ENCODE measurements at places on chromosomes 6 and 20.

- peak; percentile 60 for DNase-seq
Measured at GRCh38 chr6:37698264-37699137, 818 bp upstream of the MDGA1 start.

DNA sequence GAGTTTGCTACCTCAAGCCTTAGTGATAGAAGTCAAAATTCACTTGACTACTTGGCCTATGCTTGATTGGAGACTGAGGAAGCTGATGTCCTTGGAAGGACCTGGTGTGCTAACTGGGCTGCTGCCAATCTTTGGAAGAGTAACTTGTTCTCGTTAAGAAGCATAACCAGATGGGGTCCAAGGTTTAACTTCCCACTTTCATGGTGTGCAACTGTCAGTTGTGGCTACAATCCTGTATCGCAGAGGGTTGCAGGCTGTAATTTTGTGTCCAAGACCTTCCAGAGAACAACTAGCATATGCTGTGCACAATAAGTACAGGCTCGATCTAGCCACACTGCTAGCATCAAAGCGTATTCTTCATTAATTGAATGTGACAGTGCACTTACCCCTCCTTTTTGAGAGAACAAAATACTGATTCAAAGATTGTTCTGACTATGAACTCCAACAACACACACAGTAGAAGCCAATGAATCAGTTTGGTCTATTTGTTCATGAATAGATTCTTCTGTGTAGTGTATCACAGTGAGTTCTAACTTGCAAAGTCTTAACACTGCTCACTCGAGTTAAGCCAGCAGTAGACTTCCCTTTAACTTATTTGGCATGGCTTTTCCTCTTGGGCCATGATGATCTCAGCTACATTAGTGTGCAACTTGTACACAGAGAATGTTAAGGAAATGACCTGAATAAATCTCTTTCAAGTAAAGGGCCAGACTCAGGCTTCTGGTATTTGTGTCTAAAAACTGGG is 15.8 kb upstream of the PLCB1 start:
- no peak for DNase-seq

DNA sequence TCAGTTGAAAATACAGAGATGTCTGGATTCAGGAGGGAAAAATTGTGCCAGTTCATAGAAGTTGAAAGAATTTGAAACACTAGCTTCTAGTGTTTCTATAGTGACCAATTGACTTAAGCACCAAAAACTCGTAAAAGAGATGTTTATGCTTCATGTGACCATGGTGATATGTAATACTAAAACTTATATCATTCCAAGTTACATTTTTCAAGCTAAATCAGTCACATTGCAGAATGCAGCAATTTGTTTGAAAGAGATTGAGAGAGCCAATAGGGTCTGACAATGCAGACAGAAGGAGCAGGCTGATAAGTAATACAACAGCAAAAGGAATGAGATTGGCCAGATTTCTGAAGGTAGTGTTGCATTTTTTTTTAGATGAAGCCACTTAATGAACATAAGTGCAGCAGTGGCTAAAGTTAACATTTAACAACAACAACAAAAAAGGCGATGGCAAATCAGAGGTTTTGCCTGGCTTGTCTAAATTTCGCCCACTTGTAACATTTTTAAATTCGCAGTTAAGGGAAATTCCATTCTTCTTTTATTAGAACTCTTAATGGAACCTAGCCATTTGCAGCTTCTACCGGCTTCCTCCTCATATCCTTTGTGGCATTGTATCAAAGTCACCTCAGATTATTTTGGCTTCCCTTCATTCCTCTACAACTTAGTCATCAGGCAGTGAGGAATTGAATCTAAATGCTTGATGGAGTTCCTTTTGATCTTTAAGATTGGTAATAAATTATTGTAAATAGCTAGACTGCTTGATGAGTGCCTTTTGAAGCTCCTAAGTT is 484.0 kb upstream of the SOX4 start:
- no peak for DNase-seq

GRCh38 chr6:70563530-70563929 is 3.2 kb upstream of the SDHAF4 start:
- DNase-seq: no peak

DNA sequence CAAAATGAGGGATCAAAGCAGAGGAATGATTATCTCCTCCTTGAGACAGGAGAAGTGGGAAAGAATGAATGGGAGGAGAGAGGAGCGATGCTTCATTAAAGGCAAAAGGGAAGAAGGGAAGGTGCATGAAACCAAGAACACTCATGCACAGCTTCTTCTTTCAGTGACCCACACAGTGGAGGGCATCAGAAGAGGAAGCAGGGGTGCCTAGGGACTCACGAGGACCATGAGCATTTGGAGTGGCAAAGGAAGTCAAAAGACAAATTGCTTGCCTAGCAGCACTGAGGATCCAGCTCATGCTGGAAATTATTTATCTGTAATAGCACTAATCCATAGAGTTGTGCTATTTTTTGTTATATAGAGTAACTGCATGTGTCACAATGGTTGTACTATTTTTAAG is 66.1 kb downstream of the SMLR1 start:
- DNase-seq: no peak

- DNase-seq: no peak
Measured at GRCh38 chr6:13469693-13470092, 17.7 kb downstream of the GFOD1 start.

GRCh38 chr6:132190815-132191175 is 210.5 kb downstream of the MOXD1 start:
- DNase-seq: no peak

- no peak for DNase-seq
Measured at GRCh38 chr6:111623046-111623718, 17.5 kb upstream of the TRAF3IP2 start.

- DNase-seq: no peak
Measured at GRCh38 chr6:39416026-39416425, 93.5 kb upstream of the KCNK16 start.

DNA sequence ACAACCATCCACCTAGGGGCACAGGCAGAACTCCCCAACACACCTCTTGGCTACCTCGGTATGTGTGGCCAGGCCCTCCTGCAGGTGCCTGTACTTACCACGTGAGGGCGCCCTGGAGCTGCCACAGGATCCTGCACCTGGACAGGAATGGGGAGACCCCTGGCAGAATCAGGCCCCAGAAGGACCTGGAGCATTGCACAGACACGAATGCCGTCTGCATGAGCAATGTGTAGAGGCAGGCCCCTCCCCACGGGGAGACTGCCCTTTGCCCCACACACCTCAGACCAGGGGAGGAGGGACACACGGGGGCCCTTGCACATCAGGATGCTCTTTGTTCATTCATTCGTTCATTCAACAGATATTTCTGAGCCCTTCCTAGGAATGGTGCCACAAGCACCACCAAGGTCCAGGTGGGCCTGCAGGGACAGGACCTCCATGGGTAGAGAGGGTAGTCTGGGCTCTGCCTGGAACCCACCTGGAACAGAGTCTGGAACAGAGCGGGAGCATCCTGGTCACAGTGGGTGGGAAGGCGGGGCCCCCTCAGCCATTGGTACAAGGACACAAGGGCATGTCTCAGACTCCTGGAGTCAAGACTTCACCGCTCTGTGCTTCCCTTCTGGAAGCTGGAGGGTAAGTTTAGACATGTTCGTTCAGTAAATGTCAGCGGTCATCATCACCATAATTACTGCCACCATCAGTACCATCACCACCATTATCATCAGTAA is 32.3 kb downstream of the YTHDF1 start:
- no peak for DNase-seq

- DNase-seq: no peak
Measured at GRCh38 chr6:85685713-85686112, 43.0 kb upstream of the SYNCRIP start.

GRCh38 chr6:96862560-96862959 is 25.3 kb upstream of the GPR63 start:
- DNase-seq: no peak

GRCh38 chr20:1842281-1842680 is 52.9 kb upstream of the SIRPA start:
- DNase-seq: no peak

DNA sequence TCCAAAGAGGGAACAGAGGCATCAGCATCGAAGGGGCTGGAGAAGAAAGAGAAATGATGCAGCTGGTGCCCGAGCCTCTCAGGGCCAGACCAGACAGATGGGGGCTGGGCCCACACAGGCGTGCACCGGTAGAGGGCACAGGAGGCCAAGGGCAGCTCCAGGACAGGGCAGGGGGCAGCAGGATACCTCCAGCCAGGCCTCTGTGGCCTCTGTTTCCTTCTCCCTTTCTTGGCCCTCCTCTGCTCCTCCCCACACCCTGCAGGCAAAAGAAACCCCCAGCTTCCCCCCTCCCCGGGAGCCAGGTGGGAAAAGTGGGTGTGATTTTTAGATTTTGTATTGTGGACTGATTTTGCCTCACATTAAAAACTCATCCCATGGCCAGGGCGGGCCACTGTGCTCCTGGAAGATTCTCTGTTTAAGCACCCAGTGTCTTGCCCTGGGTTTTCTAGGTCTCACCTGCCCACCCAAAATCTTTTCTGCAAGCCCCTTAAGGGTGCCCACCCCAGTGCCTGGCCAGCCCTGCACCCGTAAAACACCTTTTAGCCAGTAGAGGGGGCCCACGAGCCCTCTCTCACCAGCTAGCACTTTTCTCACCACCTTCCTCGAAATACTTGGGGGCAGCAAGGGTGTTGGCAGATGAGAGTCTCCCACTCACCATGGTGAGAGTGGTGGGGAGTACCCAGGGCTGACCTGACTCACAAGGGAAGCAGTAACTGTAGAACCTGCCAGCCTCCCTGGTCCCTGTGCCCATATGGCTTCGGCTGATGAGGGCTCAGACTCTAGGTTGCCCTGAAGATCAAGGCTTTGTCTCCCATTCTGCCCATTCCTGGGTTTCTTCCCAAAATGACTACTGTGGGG is 35.7 kb upstream of the ID1 start:
- no peak for DNase-seq

GRCh38 chr6:52909131-52909530 is 367 bp downstream of the GSTA3 start:
- no peak for DNase-seq

DNA sequence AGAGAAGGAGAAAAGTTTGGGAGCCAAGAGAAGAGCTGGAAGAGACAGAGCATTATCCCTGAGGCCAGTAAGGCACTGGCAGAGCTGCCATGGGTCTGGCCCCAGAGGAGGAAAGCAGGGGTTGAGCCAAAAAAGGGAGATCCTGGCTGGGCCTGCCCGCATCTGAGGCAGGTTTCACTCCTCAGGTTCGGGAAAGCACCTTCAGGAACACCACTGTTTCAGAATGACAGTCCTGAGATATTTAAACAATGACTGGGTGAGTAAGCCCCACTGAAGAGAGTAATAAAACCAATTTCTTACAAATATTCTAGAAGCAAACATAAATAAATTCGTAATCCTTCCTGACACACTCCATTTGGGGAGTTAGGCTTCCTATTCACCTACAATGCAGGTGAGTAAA is 152.2 kb downstream of the BACH2 start:
- DNase-seq: no peak

- DNase-seq: no peak
Measured at GRCh38 chr6:105015482-105015881, 58.6 kb downstream of the LIN28B start.

GRCh38 chr6:157225575-157225995 is 97.7 kb downstream of the TMEM242 start:
- no peak for DNase-seq

- no peak for DNase-seq
Measured at GRCh38 chr20:51854921-51855320, 52.6 kb upstream of the SALL4 start.

DNA sequence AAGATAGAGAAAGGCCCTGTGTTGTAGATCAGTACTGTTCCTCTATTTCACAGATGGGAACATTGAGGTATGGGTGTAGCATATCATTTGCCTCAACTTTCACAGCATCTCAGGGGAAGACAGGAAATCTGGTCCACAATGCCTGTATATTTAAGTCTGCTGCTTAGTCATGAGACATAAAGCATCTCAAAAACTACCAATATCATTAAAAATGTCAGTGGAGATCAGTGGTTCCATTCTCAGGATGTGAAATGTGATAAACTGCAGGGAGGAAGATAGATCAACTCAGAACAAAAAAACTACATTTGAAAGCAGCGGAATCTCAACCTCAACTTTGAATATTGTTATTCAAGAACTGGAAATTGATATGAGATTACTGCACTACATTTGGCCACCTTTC is 192.9 kb upstream of the PREP start:
- no peak for DNase-seq

DNA sequence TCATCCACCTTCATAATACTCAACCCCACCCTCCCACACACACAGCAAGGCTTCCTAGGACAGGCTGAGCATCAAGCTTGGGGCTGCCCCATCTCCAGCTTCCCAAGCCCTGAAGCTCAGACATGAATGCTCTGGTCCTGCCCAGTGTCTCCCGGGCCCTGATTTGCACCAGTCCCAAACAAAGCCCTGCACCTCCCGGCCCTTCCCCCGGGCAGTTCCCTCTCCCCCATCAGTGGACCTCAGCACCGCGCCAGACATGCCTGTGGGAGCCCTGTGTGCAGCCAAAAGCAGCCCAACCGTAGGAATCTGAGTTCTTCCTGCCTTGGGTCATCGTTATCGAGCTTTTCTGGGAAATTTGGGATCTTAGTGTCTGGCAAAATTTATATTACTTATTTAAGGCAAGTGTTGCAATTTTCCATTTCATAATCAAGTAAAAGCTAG is 63.5 kb downstream of the THBS2 start:
- DNase-seq: peak; percentile 57

GRCh38 chr20:23441850-23442313 is 2.4 kb downstream of the CSTL1 start:
- DNase-seq: peak; percentile 55

GRCh38 chr20:13684566-13685222 is 46.0 kb upstream of the TASP1 start:
- no peak for DNase-seq

- DNase-seq: no peak
Measured at GRCh38 chr6:138182939-138183789, 21.4 kb downstream of the ARFGEF3 start.

DNA sequence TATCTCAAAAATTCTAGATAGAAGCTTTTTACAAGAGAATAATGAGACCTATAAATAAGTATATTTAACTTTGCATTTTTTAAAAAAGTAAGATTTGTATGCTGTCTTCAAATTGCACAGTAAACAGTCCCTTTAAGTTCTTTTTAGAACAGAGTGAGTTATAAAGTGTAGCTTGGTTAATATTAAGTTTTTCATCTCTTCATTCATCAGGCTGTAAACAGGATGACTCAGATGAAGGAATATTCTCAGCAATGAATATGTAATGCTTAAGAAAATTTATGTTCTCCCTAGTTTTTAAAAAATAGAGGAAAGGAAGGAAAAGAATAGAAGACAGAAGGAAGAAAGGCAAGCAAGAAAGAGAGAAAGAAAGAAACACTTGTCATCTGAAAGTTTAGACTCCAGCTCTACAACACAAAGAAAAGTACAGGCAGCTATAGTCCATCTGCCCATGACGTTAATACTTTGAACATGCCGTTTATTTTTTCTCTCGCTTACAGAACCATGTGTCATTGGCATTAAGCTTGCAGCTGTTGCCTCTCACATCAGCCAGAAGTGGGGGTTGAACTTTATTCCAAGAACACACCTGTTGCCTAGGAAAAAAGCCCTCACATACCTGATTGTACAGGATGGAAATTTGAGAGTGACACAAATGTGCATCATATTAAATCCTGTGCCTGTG is 36.1 kb downstream of the CAP2 start:
- DNase-seq: no peak
